CD4-positive, alpha-beta T cell treated with Interleukin-6 at 100 ng/mL for 8 hours (primary cell): ENCODE measurements at places on chromosomes 5 and 9.

DNA sequence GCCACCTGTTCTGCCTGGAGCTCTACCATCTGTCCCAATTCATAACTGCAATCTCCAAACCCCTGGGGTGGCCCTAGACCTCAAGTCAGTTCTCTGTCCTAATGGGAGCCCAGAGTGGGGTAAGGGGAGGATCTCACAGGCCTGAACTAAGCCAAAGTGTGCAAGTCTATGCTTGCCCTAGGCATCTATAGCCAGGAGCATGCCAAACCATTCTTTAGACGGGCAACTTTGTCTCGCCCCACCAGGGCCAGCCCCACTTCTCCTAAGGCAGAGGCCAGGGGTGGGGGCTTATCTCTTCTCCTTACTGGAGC, 3.3 kb downstream of the ACSL6 start:
- no peak for DNase-seq

DNA sequence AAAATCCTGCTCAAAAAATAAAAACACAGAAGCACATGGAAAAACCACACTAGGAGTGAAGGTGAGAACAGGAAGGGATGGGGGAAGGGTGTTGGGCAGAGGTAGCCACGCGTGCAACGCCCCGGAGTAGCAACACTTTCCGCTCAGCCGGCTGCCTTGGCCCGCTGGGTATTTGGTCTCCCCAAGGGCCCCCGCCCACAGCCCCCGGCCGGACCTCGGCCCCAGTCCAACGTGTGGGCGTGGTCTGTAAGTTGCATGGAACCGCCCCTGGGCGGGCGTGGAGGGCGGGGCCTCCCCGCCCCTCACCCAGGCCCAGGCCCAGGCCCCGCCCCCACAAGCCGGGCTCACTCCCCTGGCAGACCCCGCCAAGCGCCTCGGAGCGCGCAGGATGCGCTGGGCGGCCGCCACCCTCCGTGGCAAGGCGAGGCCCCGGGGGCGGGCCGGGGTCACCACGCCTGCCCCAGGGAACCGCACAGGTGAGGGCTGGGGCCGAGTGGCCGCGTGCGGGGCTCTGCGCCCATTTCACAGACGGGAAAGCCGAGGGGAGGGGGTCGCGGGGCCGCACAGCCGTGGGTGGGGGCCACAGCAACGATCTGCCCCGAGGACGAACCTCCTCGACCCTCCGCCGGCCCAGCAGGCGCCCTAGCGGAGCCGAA, at the start of gene SUSD3:
SUSD3 (plus strand) TSS at position 347 of the 656 bp plus-strand sequence; CDS start at position 389, 42 bp downstream.
- peak; percentile 72 for DNase-seq

GRCh38 chr5:5544094-5544663, 121.7 kb downstream of the ICE1 start:
- no peak for DNase-seq

DNA sequence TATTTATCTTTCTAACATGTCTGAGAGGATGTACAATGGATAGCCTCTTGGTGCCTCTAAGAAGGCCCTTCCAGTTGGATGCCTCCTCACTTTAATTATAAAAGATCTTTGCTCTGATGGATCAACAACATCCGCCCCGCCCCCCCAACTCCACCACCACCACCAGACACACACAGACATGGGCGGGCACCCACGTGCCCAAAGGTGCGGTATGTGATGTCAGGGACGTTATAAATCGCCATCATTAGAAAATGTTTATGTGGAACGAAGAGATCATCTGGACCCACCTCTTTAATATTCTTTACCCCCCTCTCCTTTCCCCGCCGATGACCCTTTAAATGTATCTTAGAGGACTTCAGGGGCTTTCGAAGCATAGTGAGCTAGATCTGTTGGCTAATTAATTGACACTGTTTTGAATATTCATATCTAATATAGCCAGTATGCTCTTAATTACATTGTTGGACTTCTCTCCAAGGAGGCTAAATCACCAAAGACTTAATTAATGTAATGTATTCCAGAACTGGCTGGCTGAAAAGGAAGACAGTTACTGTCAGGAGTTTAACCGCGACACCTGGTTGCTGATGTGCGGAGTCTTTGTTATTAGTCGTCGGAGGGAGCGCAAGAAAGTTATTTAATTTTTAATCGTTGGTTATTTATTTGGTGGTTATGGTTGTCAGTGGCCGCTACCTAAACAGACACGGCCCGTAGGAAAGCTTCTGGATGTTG, 6.1 kb upstream of the FOXB2 start:
- no peak for DNase-seq

DNA sequence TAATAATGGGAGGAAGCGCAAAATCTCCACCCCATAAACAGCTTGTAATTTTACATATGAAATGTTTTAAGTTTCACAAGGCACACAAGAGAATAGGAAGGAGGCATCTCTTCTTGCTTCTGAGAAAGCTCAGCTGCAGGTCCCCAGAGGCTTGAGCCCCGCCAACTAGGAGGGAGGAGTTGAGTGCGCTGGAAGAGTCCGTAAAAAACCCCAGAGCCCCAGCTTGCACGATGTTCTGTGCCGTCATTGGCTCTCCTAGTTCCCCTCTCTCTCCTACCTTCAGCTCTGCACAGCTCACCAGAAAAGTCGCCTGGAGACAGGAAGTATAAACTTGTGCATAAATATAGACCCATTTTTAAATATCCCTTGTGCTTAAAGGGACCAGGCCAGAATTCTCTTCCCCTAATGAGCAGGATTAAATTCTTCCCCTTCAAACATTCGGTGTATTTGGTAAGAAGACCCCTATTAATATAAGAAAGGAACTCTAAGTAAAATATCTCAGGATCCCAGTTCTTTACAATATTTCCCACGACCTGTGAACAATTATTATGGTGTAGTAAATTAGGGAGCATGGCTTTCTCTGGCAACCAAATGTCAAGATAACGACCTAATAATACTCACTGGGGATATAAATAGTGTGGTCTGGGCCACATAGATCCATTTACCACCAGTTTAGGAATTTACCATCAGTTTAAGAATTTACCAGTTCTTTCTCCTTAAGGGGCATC, 13.7 kb downstream of the GLRX start:
- peak; percentile 85 for DNase-seq

GRCh38 chr5:1824903-1825841, 24.0 kb downstream of the NDUFS6 start:
- DNase-seq = no peak

GRCh38 chr5:77003246-77003645, 27.0 kb upstream of the AGGF1 start:
- no peak for DNase-seq

DNA sequence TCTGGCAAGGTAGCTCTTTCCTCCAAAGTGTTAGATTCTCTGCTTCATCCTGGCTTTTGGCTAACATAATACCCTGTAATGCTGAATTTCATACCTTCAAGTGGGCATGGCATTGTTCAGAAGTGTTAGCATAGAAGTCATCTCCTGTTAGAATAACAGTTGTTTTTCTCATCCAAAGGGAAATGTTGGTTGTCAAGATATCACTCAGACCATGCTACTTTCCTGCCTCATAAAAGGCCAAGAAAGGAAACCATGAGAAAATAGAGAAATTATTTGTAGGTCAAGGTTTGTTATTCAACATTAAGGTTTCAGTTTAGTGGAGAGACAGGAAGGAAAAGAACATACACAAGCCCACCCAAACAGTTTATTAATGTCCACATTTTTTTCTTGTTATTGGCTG, 472.5 kb downstream of the ARHGEF28 start:
- DNase-seq = no peak

DNA sequence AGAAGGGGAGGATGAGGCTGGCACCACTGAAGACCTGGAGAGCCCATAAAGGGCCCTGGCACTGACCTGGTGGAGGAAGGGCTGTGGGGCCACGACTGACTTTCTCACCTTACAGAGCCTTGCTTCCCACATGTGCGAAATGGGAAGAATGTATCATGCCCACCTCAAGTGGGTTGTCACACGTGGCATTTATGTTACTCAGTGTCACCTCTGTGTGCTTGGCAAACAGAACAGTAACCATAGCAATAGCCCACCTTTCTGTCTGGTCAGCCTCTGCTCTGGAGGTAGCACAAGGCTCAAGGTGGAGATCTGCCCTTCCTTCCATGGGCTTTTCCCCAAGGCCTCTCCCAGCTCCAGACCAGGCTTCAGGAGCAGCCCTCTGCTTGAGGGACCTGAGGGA, 16.7 kb downstream of the TCF7 start:
- no peak for DNase-seq

DNA sequence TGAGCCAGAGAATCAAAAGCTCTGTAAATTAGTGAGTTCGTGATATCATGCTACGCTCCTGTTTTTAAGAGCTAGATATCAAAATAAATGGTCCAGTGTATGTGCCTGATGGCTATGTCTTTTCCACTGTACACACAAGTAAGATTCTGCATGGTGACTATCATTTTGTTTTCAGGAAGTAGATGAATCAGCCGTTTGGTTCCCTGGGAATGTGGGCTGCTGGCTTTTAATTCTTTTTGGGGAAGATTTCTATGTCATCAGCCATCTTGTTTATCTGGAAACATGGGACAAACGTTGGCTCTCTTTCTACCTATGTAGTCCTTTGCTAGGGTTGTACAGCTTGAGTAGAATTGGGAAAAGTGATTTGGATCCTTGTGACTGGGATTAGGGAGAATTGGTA, 126.7 kb downstream of the GRIA1 start:
- no peak for DNase-seq

DNA sequence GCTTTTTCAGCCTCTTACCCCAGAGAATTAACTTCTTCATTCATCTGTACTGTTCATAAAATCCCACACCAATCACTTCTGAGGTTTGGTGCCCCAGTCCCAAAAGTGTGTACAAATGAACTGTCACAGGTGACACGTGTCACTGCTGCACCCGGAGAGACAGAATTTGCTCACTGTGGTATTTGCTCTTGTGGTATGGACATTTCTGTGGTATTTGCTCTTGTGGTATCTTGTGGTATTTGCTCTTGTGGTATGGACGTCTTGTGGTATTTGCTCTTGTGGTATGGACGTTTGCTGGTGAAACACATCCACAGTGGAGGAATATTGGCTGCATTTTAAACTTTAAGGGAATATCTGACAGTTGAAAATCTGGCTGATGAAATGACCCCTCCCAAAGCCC, 214.9 kb upstream of the DAP start:
- DNase-seq = no peak

DNA sequence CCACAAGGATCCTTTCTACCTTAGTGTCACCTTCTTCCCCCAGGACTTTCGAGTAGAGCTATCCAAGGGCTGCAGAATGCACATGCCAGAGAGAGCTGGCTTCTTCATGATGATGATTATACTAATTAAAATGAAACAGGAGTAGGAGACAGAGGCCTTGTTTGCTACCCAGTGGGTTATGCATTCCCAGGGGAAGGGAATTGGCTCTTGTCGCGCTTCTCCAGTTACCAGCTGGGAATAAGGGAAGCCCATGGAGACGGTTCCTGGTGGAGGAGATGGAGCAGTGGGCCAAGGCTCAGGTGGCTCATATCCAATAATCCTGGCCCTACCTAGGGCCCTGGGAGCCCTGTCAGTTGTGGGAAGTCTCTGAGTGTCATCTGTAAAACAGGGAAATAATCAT, 65.1 kb downstream of the WWC1 start:
- DNase-seq = no peak

GRCh38 chr5:37478121-37478894, 99.2 kb downstream of the WDR70 start:
- DNase-seq = no peak

- DNase-seq = no peak
Measured at GRCh38 chr5:143506836-143507552, 103.5 kb upstream of the NR3C1 start.

- DNase-seq = no peak
Measured at GRCh38 chr5:90982576-90982975, 400.5 kb downstream of the ARRDC3 start.

DNA sequence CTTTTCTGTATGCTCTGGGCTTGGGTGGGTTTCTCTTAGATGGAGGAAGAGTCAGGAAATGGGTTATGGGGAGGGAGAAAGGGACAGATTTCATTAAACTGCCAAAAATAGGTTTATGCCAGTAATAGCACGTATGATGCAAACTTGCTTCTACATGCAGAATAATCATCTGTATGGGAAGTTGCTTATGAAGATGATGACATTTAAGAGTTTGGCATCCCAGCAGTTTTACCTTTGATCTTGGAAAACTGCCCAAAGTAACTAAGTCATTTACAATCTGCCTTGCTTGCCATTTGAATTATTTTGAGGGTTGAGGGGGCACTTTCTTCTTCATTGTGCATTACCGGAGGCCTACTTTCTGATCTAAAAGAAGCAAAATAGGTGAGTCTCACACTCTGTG, 282.9 kb upstream of the ANKRD55 start:
- no peak for DNase-seq

- no peak for DNase-seq
Measured at GRCh38 chr5:142048272-142048671, 35.4 kb upstream of the GNPDA1 start.

- no peak for DNase-seq
Measured at GRCh38 chr5:142915813-142916424, 145.7 kb downstream of the ARHGAP26 start.

GRCh38 chr5:179223961-179224360, 121.3 kb downstream of the ADAMTS2 start:
- no peak for DNase-seq

DNA sequence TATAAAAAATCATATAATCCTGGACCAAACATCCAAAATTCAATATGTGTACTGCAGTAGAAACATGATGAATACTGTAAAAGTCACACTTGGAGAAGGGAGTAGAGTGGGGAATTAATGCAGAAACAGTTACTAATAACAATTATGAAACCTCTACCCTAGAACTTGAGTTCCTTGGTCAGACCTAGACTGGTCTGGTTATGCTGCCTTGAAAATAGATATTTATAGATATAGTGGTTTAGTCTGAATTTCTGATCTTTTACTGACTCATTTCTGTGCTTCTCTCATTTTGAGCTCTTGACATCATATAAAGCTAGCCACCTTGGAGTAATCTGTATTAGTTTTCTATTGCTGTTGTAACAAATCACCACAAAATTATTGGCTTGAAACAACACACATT, 808.7 kb upstream of the CDH10 start:
- DNase-seq = no peak

DNA sequence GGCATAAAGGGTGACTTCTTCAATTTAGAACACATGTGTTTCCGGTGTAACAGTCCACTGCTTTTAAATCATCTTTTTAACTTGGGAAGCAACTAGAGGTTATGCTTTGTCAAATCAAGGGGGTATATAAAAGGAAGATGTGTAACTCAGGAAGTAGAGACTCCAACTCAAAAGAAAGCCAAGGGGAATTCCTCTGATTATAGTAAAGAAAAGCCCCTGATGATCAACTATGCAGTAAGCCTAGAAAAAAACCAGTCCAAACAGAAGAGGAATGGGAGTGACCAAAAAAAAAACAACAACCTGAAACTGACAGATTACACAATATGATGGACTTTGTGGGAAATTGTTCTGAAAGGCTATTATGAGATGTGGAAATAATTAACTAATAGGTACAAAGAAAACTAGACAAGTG, 90.3 kb downstream of the AK8 start:
- DNase-seq = no peak

- DNase-seq = no peak
Measured at GRCh38 chr5:132474881-132475496, 15.6 kb downstream of the IRF1 start.
